ENCODE measurements at places on chromosomes 2 and 18.

GRCh38 chr2:70987386-70987785, 7.3 kb downstream of the TEX261 start:
- DNase-seq, result no peak

GRCh38 chr2:11872247-11872947, 126.0 kb downstream of the LPIN1 start:
- no peak for DNase-seq

- DNase-seq, result no peak
Observed at GRCh38 chr2:74938264-74938663, 20.2 kb upstream of the POLE4 start.

GRCh38 chr2:98538280-98539041, 69.9 kb downstream of the COA5 start:
- no peak for DNase-seq

- no peak for DNase-seq
Observed at GRCh38 chr18:24593401-24593800, 133.0 kb downstream of the HRH4 start.

- no peak for DNase-seq
Observed at GRCh38 chr2:241641631-241642030, 4.1 kb downstream of the ATG4B start.

- DNase-seq, result no peak
Observed at GRCh38 chr2:208189810-208190503, at the start of gene C2orf80. Gene C2orf80 (minus strand): TSS chr2:208190030. CDS start chr2:208186986, 3,044 bp downstream.

GRCh38 chr2:209619782-209620181, 151.8 kb upstream of the UNC80 start:
- DNase-seq, result no peak

GRCh38 chr18:56245866-56246580, 392.4 kb downstream of the TXNL1 start:
- no peak for DNase-seq

DNA sequence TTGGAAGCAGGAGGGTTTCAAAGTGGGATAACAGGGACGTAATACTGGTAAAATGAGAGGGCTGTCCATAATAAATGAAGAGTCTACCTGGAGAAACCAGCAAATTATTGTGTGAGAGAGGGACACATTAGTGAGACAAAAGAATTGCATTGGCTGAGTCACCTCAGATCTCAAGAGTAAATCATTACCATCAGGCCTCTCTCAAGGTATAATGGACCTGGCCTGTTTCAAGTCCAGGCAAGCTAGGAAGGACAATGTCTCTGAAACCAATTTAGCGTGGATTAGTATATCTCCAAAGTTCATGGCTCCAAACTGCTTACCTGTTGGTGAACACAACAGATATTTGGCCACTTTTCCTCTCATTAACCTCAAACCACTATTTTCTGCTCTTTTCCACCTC, 471.4 kb downstream of the CMPK2 start:
- DNase-seq, result no peak

- no peak for DNase-seq
Observed at GRCh38 chr2:59713577-59713976, 839.9 kb downstream of the BCL11A start.

GRCh38 chr2:235595422-235596010, 101.7 kb downstream of the AGAP1 start:
- no peak for DNase-seq

DNA sequence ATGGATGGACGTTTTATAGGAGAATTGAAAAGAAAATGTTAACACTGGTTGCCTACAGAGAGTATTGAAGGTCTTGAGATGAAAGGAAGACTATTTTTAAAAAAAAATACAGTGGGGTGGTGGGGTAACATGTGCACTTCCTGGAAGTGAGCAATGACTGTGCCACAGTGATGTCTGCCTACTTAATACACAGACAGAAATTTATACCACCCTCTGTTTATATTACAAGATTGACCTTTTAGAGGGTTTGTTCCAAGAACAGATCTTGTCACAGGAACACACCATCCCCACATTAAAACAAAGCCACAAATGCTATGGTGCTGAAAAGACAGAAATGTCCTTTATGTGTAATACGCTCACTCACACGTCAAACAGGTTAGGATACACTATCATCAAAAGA, 87.6 kb downstream of the THADA start:
- DNase-seq, result no peak

- DNase-seq, result no peak
Observed at GRCh38 chr2:150919901-150920300, 341.8 kb downstream of the RBM43 start.

GRCh38 chr2:30230497-30231211, 680 bp upstream of the LBH start:
- no peak for DNase-seq

DNA sequence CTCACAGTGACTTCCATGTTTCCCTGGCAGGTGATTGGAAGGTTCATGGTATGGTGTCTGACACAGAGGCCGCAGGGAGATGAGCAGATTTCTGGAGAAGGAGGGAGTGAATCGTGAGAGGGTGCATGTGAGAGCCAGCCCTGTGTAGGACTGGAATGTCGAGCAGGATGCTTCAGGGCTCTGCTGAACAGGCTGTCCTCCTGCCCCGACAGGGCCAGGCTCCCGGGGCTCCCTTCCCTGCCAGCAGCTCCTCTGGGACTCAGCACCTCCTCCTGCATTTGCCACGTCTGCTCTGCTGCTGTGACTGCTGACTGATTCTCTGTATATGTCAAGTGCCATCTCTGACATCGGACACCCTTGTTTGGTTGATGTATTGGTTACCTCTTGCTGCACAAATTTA, 38.5 kb upstream of the INHBB start:
- DNase-seq, result no peak

DNA sequence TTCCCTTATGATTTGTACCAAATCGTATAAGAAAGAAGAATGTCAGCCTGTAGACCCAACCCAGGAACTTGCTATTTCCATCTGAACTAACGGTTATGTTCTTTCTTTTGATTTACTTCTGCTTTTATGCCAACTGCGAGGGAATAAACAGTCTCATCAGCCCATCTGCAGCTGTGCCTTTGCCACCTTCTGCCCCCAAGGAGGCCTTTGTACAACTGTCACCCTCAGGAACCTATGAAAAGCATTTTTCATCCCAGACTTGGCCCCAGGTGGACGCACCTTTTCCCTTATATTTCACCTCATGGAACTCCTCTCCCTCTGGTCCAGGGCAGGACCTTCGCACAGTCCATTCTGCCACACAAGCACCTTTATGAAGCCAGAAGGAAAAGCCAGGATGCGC, 109.8 kb downstream of the AOX1 start:
- DNase-seq, result no peak

- DNase-seq, result no peak
Observed at GRCh38 chr2:239146011-239146641, 254.7 kb downstream of the HDAC4 start.

GRCh38 chr2:143901185-143901842, 618.6 kb downstream of the ZEB2 start:
- no peak for DNase-seq

DNA sequence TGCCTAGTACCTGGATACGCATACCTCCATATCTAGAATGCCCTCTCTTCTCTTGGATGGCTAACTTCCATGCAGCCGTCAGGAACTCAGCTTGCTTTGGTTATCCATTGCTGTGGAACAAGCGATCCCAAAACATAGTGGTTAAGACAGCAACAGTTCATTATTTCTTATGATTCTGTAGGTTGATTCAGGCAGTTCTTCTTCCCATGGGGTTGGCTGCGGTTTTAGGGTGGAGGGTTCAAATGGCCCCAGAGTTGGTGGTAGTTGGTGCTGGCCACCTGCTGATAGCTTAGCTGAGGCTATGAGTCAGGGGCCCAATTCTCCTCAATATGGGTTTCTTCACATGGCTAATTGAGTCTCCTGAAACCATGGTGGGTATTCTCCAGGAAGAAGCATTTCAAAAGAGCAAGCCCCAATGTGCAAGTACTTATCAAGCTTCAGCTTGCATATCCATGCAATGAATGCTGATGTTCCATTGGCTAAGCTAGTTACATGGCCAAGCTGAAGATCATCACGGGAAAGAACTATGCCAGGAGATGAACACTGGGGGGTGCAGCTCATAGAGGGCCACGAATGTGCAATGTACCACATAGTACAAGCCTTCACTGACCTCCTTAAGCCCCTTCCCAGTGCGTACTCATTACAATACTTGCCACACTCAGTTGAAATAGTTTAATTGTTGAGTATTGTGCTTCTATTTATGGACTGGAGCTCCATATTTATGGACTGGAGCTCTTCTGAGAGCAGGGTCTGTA, 10.0 kb upstream of the RHOB start:
- DNase-seq, result no peak

DNA sequence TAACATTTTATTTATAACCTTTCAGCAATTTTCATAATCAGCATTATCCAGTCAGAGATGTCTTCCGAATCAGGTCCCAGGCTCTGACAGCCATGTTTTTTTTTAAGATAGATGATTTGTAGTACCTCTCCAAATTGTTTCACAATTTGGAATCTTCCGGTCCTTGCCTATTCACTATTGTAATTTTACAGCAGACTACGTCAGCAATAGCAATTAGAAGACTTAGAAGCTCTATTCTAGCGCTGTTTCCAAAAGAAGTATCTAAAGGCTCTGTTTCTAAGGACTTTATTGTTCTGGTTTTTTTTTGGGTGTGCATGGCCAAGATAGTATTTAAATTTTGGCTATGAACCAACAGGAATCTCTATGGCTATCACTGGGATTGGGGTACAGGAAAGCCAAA, 94.6 kb upstream of the PELI1 start:
- no peak for DNase-seq

DNA sequence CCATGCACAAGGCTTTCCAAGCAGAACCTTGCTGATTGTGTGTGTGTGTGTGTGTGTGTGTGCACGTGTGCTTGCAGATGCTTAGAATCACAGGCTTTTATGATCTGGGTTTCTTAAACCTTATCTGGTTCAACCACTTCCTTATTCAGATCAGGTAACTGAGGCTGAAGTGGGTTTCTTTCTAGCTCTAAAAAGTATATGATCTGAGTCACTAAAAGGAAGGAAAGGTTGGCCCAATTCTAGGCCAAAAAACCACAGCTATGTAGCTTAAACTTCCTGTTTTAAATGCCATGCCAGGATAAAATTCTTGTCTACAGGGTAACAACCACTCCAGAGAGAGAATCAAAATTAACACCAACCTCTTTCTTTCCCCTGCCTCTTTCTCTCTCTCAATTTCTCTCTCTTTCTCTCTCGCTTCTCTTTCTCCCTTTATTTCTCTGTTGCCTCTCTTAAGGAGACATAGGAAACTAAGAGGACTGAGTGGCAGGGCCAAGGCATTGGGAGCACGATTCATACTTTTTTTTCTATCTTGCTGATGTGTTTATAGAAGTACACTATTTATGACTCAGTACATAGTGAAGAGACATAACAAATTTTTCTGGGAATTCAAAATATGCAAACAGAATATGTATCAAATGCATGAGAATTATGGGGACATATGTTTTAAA, 140.3 kb downstream of the TRIB2 start:
- DNase-seq, result no peak

DNA sequence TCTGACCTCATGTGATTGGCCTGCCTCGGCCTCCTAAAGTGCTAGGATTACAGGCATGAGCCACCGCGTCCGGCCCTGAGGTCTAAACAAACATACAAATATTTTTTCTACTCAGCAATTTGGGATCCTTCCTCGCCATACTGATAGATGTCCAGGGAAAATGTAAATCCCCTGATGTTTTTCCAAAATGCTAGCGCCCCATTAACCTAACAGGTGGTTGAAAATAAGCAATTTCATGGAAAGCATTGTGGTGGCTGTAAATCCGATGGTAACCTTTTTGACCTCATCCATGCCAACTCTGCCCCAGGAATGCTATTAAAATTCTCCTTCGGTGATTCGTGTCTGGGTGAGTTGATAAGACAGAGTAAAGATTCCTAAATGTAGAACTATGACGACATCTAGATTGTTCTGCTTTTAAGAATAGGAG, 19.3 kb downstream of the GEMIN6 start:
- no peak for DNase-seq

DNA sequence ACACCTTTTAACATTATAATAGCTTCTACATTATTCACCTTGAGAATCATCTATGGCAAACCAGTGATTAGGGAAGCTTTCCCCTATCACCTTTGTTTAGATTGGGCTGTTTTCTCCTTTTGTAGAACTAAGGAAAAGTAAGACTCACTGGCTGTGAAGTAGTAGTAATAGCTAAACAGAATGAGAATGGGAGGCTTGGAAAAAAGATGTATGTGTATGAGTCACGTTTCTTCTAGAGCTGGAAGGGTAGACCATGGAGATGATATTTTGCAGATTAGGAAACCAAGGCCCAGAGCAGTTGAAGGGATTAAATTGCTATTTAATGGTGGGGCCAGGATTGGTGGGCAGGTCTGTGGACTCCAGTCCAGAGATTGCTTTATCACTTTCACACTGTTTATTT, 214.5 kb downstream of the MCFD2 start:
- no peak for DNase-seq

DNA sequence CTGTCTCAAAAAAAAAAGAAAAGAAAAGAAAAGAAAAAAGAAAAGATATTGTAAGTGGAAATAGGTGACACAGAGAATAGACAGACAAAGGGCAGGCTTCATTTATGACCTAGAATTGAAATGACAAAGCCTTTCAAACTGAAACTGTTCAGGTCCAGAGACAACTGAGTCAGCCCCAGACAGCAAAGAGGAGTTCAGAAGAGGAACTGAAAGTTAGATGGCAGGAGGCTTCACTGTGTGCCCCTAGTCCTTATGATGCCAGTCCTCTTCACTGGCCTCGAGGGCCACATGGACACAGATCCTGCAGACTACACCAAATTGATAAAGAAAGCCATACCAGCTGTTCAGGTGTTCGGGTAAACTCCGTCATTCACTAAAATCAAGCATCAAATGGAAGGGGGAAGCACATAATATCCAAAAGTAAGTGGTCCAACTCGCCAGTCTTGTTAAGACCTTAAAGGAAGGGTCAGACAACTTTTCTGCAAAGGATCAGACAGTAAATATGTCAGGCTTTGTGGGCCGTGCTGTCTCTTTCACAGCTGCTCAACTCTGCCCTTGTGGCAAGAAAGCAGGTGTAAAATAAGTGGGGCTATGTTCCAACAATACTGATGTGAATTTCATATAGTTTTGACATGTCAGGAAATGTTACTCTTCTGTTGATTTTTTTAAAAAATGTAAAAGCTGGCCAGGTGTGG, 231.9 kb upstream of the MGAT5 start:
- DNase-seq, result no peak

DNA sequence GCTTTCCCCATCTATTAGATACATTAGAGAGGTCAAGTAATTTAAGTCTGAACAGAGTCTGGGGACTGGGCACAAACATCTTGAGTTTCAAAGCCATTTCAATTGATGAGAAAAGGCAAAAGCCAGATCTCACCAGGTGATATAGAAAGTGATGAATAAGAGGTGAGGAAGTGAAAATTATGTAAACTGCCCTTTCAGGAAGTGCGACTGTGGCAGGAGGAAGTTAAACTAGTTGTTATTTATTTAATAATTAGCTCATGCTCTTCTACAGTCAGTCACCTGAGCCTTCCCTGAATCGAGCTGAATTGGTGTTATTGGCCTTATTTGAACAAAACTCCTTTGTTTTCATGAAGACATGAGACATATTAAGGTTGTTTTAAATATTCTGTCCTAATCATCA, 115.1 kb downstream of the CDH20 start:
- DNase-seq, result no peak

DNA sequence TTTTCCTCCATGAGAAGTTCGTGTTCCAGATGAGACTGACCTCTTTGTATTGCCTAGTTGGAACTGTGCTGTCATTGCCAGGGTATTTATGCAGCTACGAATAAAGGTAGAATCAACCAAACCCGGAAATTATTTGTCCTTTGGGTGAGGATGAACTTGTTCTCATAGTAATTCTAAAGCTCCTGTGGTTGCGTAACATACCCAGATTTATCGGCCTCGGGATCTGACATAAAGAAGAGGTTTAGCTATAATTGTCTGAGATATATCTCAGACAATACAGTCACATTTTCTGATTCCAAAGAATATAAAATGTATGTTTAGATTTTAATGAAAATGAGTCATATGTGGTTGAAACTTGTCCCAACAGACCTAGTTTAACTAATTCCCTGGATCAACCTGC, 628.7 kb upstream of the LINC00305 start:
- no peak for DNase-seq

Measured in cortex of kidney (tissue), 1 donor.